PC-3 (cell line): ENCODE measurements at places on chromosomes 7 and 10. TPM values are rescaled to one million over a fixed set of nuclear protein-coding genes. Genes with fewer than 3 reads are reported as not detected.

DNA sequence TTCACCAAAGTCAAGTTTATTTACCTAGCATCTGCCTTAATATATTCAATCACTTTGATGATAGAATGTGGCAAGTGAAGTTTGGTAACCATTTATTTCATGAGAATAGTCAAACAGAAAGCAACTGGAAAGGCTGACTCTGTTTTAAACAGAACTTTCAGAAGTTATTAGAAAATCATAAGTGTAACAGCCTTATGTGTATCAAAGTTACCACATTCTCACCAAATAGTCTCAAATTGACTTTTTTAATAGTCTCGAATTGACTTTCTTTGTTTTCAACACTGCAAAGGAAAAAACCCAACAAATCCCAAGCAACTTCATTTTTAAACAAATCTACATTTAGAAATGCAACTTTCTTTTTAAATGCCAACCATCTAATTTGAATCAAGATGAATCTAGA lies 29.5 kb downstream of the NAMPT start:
- no peaks in the 10 kb centered on the region for H3K4me1 ChIP-seq
- no peak overlapping the region for H3K27ac ChIP-seq
- no peak for DNase-seq
- no peaks in the 10 kb centered on the region for H3K27me3 ChIP-seq

DNA sequence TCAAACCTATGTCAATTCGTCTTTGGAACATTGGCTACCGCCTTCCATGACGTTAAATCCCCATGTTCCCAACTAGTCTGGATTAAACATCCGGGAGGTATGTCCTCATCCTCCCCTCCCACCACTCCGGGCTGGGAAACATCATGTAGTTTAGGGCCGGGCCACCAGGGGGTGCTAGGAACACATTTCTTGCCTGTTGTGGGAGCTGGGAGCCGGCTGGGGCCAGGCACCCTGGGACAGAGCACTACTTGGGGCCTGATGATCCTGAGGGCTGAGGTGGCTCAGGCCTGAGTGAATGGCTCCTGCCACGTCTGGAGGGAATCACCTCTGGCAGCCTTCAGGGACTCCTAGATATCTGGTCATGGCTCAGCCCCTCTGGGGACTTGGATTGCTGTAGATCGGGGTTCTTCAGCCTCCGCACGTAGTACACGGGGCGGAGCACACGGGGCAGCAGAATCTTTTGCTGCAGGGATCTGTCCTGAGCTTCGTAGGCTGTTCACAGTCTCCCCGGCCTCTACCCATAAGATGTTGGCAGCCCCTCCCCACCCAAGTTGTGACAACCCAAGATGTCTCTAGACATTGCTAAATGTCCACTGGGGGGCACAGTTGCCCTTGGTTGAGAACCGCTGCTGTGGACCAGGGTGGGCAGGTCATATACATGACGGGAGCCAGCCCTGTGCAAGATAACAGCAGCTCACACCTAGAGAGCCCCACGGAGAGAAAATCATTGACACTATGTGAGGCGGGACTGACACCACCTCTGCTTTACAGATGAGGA lies 141.2 kb upstream of the ZNF716 start:
- H3K27me3 ChIP-seq: no peaks in the 10 kb centered on the region
- H3K27ac ChIP-seq: no peak overlapping the region
- H3K4me3 ChIP-seq: no peak overlapping the region
- H3K4me1 ChIP-seq: no peaks in the 10 kb centered on the region
- no peaks in the 10 kb centered on the region for H3K36me3 ChIP-seq
- no peak for DNase-seq

DNA sequence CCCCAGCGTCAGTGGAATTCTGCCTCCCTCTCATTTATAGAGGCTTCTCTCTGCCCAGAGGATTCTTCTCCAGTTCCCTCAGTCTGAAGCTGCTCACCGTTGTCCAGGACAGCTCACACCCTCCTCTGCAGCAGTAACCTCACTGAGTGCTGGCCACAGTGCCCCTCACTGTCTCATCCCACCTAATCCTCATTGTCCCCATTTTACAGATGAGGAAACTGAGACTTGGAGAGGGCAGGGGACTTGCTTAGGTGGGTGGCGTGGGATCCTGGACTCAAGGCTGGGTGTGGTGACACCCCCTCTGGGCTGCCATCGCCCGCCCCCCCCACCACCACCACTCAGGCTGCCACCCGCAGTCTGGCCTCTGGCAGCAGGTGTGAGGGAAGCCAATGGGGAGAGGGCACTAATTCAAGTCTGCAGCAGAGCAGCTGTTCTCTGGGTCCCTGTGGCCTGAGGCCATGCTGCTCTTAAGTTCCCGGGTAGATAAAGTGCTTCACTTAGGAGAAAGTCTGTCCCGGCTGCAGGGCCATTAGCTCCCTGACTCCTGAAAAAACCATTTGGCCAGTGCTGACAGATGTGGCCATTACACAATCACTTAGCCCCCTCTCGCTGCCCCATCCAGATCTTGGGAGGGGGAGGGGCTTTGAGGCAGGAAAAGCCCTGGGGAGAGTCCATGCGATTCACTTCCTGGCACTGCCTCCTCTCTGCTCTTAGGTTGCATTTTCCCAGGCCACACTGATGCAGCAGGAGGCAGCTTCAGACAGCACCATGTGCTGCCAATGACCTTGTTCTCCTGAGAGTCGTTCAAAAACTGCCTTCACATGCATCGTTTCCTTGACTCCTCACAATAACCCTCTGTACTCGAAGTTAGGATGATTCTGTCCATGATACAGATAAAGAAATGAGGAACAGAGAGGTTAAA lies 36.3 kb downstream of the DRGX start:
- H3K27me3 ChIP-seq: peaks cover 41% of the 10 kb centered on the region
- 0 out of 2 replicates have a peak, but pooled peaks cover 6% of the 10 kb centered on the region for H3K4me1 ChIP-seq

DNA sequence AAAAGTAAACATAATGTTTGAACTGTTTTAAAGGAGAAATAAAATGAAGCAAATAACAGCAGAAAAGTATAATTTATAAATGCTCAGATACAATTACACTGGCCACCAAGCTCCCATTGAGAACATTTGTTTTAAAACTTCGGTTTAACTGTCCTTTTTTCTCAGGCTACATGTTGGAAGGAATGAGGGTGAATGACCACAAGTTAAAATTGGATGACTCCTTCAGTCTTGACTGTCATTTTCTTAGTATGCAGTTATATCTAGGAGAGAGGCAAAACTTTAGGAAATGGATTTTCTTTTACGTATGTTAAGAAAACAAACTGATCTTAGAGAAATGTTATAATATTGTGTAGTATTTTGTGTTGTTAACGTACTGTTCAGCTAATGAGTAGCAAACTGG lies 5.0 kb downstream of the TRIM24 start:
- no peaks in the 10 kb centered on the region for H3K36me3 ChIP-seq
- no peak overlapping the region for H3K4me3 ChIP-seq
- H3K27me3 ChIP-seq: no peaks in the 10 kb centered on the region
- DNase-seq: no peak
- no peak overlapping the region for H3K27ac ChIP-seq

DNA sequence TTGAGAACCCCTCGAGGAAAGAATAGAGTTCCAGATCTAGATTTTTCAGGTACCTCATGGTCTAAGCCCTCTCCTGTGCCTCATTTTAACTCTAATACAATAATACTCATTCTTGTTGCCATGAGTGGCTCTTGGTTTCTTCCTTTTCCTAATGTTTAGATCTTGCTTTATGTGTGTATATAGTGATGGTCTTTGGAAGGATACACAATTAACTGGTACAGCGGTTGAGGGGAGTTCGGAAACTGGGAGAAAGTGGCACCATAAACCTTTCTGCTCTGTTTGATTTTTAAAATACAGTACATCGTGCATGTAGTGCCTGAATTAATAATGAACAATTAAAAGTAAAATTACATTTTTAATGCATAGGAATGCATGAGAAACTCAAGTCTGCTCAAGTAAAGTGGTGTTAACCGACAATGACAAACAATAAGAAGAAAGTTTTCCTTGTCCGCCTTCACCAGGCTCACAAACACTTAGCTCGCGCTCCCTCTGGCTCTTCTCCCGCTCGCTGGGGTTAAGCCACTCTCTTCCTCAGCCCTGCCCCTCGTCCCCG lies 386 bp upstream of the EIF4EBP2 start:
- no peak for DNase-seq
- H3K4me1 ChIP-seq: peaks cover 24% of the 10 kb centered on the region
- peak overlapping the region; percentile 75 for H3K4me3 ChIP-seq
- H3K27ac ChIP-seq: no peak overlapping the region

- peak; percentile 42 for DNase-seq
- H3K36me3 ChIP-seq: no peaks in the 10 kb centered on the region
- peaks cover 37% of the 10 kb centered on the region for H3K4me1 ChIP-seq
- no peak overlapping the region for H3K27ac ChIP-seq
These were observed 7.2 kb upstream of the AKR1B10 start for GRCh38 chr7:134520130-134520529.

DNA sequence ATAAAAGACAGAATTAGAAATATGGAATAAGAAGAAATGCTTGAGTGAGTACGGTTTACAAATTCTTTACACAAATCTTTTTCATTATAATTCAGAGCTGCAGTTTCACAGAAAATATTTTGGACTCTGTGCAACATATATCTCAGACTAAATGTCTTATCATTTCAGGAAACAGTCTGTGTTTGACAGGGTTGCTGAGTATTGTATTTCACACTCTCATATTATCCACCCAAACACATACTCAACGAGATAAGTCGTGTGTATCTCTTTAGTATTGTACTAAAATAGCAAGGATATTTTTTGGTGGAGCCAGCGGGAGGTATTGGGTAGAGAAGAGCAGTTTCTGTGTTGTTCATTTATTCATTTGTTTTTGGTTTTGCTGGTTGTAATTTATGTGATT lies 39.0 kb upstream of the SLC39A12 start:
- no peak for DNase-seq
- H3K27me3 ChIP-seq: no peaks in the 10 kb centered on the region
- no peaks in the 10 kb centered on the region for H3K36me3 ChIP-seq

GRCh38 chr10:96305019-96305418 lies 785 bp downstream of the DNTT start:
- peaks cover 82% of the 10 kb centered on the region for H3K27me3 ChIP-seq
- no peak overlapping the region for H3K4me3 ChIP-seq
- H3K27ac ChIP-seq: no peak overlapping the region
- DNase-seq: no peak
- H3K36me3 ChIP-seq: no peaks in the 10 kb centered on the region
- H3K4me1 ChIP-seq: no peaks in the 10 kb centered on the region

The IFT22 gene
- total RNA-seq: 27.1 and 32.8 TPM in 2 replicates

The ANKIB1 gene
- 25.1 and 32.1 TPM in 2 replicates for total RNA-seq

The NEUROG3 gene
- not detected in 2 replicates for total RNA-seq

The MRC1 gene
- not detected in 2 replicates for total RNA-seq

The DOCK4 gene
- total RNA-seq: 21.8 and 25.4 TPM in 2 replicates
